ENCODE measurements at places on chromosomes 3 and 15. TPM values are rescaled to one million over a fixed set of nuclear protein-coding genes. Genes with fewer than 3 reads are reported as not detected.

Gene GP5
- total RNA-seq = 0.17 TPM

Gene RMDN3
- total RNA-seq = 41.1 TPM

Gene PIK3CB
- total RNA-seq = 28.9 TPM

Gene CHRNB4
- not detected for total RNA-seq

Gene LDHAL6B
- not detected for total RNA-seq

Gene KBTBD12
- total RNA-seq = 2.1 TPM

Gene NECTIN3
- 27.7 TPM for total RNA-seq

Gene CCR4
- total RNA-seq = 0.49 TPM

Gene NBEAL2
- total RNA-seq = 150 TPM

Gene ISLR2
- 1.8 TPM for total RNA-seq

DNA sequence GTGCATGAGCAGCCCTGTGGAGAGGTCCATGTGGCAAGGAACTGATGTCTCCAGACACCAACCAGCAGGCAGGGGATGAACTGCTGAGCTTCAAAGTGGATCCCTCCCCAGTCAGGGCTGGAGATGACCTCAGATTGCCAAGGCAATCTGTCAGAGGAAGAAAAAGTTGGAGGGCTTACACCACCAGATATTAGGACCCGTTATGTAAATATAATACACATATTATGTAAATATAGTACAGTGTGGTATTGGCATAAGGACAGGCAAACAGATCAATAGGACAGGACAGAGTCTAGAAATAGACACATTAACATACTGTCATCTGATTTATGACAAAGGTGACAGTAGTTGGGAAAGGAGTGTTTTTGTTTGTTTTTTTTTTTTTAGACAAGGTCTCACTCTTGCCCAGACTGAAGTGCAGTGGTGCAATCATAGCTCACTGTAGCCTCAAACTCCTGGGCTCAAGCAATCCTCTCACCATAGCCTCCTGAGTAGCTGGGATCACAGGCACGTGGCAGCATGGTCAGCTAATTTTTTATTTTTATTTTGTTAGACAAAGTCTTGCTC is 18.0 kb upstream of the RAB7A start:
- no peak for DNase-seq

- peak; percentile 8 for DNase-seq
These were observed 72.1 kb upstream of the ITGA11 start for GRCh38 chr15:68503791-68504680.

- no peak for DNase-seq
These were observed 431.0 kb downstream of the EPHB1 start for GRCh38 chr3:135226057-135226456.

- peak; percentile 63 for DNase-seq
These were observed at the start of gene GCHFR for GRCh38 chr15:40763801-40764628. Gene GCHFR, plus strand, starts transcription at chr15:40764068. Its CDS starts 113 bp downstream, at chr15:40764181.

GRCh38 chr15:47817969-47818548 is 100.8 kb downstream of the SEMA6D start:
- DNase-seq = no peak

DNA sequence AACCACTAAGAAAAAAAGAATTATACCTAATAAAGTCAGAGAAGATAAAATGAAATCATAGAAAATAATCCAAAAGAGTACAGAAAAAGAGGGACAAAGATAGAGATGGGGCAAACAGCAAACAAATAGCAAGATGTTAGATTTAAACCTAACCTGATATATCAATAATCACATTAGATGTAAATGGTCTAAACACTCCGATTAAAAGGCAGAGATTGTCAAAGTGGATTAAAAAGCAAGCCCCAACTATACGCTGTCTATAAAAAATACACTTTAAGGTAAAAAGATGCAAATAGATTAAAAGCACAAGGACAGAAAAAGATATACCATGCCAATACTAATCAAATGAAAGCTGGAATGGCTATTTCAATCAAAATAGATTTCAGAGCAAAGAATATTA is 16.8 kb downstream of the ADPGK start:
- DNase-seq = no peak

GRCh38 chr3:136898549-136898948 is 36.5 kb downstream of the NCK1 start:
- no peak for DNase-seq

GRCh38 chr15:44195151-44195740 is at the start of gene FRMD5:
Gene FRMD5, minus strand, starts transcription at chr15:44195271.
- DNase-seq = peak; percentile 93

GRCh38 chr3:183427876-183428446 is 458 bp downstream of the MCF2L2 start:
- peak; percentile 54 for DNase-seq

GRCh38 chr3:45807681-45808540 is 11.6 kb upstream of the SLC6A20 start:
- DNase-seq = no peak

DNA sequence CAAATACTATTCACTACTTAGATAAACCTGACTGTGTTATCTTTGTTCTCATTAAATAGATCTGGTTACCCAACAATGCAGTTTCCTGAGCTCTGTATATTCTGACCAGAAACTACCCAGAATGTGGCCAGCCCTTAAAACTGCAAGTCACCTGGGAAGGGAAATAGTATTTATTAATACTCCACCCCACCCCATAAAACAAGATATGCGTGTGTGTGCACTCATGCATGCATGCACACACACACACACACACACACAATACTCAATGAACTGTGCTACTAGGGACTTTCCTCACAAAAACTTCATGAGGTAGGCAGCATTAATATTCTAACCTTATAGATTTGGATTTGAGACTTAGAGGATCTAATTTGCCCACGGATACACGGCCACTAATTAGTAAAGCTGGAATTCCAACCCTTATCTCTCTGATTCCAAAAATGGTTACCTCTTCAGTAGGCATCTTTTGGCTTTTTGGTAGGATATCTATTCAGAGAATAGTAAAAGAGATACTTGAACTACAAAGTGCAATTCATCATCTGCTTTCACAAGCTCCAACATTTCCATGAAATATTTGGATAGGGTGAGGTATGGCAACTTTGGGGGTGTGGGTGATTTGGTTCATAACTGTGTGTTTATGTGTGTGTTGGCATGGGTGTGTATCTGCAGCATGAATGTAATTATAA is 197.0 kb upstream of the CFAP20DC start:
- DNase-seq = no peak

DNA sequence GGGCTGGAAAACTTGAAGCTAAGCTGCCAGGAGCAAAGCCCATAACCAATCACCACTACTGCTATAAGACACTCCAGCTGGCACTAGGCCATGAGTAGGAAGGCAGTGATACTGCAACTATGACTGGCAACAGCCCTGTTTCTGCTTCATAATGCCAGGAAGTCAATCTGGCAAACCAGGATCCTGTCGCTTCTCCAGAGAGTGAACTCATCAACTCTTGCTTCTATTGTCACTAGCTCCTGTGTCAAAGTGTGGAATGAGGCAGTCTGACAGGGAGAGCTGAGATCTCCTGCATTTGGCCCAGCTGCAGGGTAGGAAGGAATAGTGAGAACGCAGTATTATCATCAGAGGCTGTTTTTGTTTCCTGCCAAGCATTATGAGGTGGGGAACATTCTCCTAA is 105.3 kb downstream of the CTNNB1 start:
- DNase-seq = no peak

DNA sequence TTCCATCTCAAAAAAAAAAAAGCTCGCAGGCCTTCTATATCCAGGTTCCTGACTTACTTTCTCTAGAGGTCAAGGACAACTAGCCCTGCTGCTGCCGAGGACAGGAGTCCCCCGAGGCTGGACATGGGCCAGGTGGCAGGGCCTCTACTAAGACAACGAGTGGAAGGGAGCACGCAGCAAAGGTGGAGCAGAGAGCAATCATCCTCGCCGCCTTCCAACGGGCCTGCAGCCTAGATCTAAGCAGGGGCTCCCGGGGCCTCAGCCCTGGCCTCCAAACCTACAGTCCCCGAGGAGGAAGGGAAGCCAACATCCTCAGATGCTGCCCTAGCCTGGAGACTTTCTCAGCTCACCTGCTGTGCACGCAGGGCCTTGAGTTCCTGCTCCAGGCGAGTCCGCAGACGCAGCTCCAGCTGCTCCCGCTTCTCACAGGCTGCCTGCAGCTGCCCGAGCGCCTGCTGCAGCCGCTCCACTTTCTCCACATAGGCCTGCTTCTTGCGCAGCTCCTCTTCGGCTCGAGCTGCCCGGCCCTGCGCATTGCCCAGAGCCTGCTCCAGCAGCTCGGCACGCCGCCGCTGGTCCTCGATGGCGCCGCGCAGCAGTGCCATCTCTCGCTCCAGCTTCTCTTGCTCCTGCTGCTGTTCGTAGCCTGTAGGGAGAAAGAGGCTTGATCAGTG is 12.9 kb downstream of the AMOTL2 start:
- DNase-seq = no peak

DNA sequence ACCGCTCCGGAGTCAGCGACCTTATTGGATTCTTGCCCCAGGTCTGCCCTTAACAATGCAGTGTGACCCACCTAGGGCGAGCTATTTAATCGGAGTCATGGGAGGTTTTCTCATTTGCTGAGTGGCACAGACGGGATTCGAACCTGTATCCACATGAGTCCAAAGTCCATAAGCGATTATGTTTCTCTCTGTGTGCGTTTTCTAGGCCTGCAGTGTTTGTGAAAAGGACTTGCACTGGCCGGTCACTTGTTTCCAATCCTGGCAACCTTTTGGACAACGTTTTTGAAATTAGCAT is 691 bp upstream of the HDGFL3 start:
- no peak for DNase-seq

- DNase-seq = no peak
These were observed 162.3 kb downstream of the TBL1XR1 start for GRCh38 chr3:177034832-177035475.

DNA sequence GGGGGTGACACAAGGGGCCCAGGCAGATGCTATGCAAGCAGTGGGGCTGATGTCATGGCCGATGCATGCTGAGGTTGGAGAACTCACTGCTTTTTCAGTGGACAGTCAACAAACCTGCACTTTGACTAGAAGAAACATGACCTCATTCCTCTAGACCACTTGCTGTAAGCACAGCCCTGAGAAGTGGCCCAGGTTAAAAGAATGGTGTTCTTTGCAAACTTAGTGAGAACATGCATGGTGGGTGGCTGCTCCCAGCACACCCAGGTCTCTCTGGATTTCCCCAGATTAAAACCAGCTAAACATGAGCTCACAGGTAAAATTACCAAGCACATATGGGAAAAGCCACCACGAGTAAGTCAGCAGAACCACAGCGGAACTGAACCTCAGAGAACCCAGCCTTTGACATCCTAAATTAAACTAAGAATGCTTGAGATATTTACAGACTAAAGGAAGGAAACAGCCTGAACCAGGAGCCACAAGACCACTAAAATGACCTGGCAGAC is 15.5 kb downstream of the DLEC1 start:
- DNase-seq = no peak

- no peak for DNase-seq
These were observed 486.0 kb upstream of the AGTR1 start for GRCh38 chr3:148211725-148212124.

DNA sequence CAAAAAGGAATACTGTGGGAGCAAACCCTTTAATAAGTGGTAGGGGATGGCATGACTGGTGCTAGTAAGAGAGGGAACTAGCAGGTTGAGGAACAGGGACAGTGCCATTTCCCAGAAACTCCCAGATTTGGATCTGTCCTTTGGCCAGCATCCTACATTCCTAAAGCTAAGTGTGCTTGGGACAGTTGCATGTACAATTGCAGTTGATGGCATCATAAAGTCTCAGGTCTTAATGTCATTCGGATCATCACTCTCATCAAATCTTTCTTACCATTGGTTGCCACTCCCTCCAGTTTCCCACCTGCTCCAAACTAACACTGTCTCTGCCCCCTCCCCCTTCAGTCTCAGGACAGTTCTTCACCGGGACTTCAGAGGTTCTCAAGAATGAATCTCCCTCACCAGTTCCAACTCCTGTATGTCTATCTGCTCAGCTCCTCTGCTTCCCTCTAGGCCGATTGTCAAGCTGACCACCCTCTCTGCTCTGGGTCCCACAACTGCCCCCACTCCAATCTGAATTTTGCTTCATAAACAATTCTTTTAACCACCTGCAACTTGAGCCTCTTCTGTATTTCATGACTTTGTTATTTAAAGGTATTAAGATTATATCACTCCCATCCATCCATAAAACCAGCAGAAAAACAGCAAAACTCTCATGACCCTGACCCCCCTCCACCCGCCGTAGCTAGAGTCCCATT is 260.8 kb downstream of the CGGBP1 start:
- no peak for DNase-seq

GRCh38 chr3:138344754-138345153 is 3.6 kb upstream of the MRAS start:
- DNase-seq = no peak

GRCh38 chr3:22175947-22176346 is 424.9 kb upstream of the ZNF385D start:
- no peak for DNase-seq

- no peak for DNase-seq
These were observed 3.9 kb downstream of the RTP3 start for GRCh38 chr3:46501702-46502101.

DNA sequence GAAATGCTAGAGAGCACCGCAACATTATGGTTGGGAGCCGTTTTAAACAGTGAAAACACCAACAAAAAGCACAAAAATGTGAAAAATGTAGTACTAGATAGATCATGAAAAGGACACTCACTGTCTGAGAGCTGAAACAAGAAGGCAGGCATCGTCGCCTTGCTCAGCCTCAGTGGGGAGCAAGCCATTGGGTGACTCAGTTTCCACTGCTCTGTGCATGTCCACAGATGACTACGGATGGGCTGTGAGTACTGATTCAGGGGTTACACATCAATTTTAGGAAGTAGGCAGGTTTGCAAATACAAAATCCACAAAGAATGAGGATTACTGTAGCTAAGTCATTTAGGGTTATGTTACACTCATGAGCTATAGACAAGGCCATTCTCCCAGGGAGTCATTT is 10.8 kb downstream of the NOX5 start:
- no peak for DNase-seq

DNA sequence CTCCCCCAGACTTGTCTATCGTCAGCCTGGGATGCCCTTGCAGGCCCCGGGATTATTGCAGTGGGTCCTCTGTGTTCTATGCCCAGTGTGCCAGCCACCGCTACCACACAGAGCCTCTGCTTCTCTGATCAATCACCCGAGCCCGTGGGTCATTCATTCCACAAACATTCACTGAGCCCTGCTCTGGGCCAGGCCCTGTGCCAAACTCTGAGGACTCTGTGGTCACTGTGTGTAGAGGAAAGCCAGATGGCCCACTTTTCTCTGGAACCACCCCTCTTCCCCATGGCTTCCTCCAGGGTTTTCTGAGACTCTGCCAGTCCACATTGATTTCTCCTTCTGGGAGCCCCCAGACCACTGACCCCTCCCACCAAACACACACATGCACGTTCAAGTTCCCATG is 55.5 kb downstream of the BSN start:
- no peak for DNase-seq

GRCh38 chr3:179421500-179421899 is 29.8 kb downstream of the GNB4 start:
- peak; percentile 16 for DNase-seq

DNA sequence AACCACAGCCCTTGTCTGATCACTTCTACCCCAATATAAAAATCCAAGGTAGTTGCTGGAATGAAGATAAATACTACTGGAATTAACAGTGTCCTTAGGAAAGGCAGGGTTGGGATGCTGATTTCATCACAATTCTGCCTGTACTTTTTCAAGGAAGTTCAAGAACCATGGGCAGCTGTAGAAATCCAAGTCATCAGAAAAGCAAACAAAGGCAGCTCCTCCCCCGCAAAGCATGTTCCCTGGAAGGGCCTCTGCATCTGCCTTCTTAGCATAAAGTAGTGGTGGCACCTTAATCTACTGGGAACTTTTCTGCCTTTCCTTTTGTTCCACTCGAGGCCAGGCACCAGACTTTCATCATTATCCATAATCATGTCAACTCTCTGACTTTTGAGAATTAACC is 54.4 kb downstream of the ERC2 start:
- DNase-seq = no peak

All from mucosa of gallbladder (tissue), 1 donor.